Choroid plexus epithelial cell (primary cell): ENCODE measurements at places on chromosomes 1 and 21.

DNA sequence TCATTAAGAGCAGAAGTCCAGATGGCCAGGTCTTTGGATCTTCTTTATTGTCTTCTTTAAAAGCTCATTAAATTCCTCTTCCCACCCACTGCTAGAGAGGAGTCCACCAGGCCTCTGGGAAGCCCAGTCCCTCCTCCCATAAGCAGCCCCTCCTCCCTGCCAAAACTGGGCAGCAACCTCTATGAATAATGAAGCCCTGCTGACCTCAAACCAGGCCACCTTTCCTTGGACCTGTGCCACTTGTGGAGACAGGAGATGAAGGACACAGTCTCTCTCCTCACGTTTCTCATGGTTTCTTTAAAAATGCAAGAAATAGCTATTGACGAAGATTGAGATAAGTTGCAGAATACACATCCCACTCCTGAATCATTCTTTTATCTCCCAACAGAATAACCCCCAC is 112.8 kb downstream of the EDEM3 start:
- no peak for DNase-seq

GRCh38 chr1:10909697-10910680 is 102.5 kb upstream of the TARDBP start:
- DNase-seq, result peak; percentile 14

- DNase-seq, result no peak
Measured at GRCh38 chr1:237180256-237180655, 138.3 kb downstream of the RYR2 start.

DNA sequence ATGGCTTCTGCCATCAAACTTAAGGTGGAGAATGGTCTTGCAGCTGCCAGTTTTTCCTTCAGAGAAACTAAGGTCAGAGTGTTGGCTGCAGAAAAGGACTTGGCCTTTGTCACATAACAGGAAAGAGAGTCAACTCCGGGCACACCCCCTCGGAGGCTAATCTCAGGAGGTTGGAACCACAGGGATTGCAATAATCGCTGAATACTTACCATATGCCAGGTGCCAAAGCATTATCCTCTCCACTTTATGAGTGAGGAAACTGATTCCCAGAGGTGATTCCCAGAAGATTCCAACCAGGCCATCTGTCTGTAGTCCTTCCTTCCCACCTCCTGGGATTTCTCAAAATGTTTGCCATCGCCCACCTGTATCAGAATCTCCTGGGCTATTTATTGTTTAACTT is 54.0 kb downstream of the LACTBL1 start:
- DNase-seq, result no peak

GRCh38 chr1:183842795-183843144 is 37.9 kb downstream of the RGL1 start:
- no peak for DNase-seq

- DNase-seq, result no peak
Measured at GRCh38 chr1:184745110-184745509, 9.5 kb downstream of the EDEM3 start.

DNA sequence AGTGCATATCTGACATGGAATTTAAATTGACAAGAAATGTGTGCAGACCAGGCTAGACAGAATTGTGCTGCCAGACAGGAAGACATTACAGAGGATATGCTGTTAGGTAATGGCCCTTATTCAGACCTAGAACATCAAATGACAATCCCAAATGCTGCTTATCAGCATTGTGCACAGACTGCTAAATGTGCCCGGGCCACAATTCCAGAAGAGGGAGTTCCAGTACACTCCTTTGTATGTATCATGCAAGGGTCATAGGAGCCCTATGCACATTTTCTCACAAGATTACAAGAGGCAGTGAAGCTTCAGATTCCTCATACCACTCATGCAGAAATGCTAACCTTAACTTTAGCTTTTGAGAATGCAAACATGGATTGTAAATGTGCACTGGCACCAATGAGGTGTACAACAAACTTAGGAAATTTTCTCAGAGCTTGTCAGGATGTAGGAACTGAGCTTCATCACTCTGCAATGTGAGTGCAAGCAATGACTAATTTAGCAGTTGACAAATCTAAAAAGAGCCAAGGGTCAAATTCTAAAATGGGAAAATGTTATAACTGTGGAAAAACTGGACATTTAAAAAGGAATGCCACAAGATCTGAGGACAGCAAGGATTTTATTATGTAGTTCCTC is 273.5 kb downstream of the COL11A1 start:
- no peak for DNase-seq

DNA sequence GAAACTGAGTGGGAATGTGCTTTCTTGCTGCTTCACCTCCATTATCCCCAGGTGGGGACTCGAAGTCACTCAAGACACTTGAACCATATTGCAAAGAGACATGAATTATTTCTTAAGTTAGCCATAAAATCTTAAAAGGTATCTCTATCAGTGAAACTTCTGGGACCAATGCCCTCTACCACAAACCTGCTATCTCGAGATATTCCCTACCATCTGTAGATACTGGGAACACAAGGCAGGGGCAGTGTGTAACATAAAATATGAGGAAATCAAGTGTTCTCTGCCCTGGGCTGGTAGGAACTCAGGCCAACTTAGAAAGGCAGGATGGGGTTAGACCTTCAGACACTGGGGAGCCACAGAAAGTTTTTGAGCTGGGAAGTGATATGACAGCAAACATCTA is 1.3 kb upstream of the CD58 start:
- no peak for DNase-seq

GRCh38 chr1:211637066-211637465 is 38.4 kb downstream of the NEK2 start:
- DNase-seq, result no peak

- no peak for DNase-seq
Measured at GRCh38 chr21:27260728-27261127, 293.8 kb upstream of the ADAMTS5 start.

DNA sequence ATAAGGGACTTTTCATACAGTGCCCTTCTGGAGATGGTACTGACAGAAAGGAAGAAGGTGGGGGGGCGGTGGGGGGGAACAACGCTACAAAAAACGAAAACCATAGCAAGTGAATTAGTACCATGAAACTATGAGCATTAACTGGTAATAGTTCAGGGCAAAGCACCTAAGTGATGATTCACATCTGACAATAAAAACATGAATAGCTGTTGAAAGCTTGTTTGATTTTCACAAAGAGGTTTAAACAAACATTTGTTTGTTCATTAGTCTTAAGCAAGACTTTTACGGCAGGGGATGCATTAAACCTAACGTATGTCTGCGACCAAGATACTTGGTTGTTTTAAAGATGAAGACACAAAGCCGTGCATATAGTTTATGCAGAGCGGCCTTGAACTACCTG is 177.5 kb downstream of the LMO4 start:
- no peak for DNase-seq

GRCh38 chr1:4709641-4710040 is 55.2 kb downstream of the AJAP1 start:
- DNase-seq, result no peak

DNA sequence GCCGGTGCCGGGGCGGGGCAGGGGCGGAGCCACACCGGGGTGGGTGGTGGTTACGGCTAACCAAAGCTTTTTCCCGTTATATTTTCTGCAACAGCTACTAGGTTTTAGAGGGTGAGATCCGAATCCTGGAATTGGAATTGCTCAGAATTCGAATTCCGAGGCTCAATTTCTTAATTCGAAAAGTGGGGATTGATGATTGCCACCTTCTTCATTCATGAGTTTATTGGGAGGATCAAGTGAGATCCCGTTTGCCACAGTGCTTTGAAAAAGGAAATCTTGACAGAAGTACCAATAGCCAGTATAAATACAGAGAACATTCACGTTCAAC is 207 bp upstream of the SVBP start:
- DNase-seq, result no peak

DNA sequence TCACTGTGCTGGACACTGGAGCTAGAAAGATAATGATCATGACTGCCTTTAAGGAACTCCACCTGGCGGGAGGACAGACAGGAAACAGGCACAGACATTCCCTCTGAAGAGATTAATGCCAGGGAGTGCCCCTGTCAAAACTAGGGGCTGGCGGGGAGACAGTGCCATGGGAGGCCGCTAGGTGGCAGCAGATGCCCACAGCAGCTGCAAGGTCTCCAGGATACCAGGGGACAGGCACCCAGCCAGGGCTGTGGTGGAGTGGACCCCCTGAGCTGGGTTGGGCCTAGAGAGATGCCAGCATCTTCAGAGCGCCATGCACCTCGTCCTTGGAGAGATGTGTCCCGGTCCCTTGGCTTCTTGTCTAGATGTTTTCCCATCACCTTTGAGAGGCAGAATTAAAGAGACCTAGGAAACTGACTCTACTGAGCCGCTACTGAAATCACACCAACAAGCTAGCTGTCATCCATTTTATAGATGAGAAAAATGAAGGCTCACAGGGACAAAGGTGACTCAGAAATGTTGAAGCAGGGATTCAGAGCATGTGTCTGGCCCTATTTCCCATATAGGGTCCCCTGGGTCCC is 3.6 kb downstream of the REN start:
- peak; percentile 71 for DNase-seq

DNA sequence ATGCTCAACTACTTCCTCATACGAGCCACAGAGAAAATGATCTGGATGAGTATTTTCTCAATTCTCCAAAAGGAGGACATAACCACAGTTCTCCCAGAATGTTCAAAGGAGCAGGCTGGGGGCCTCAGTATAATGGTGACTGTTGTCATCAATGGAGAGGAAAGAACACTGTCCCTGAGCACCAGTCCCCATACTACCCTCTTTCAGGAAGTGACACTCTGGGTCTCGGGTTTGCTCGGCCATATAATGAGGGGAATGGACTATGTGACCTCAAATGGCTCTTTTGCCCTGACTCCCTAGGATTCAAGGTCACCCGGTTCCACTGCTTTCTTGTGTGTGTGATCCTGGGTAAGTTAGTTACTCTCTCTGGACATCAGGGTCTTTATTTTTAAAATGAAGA is 22.8 kb downstream of the SLC9A1 start:
- no peak for DNase-seq

DNA sequence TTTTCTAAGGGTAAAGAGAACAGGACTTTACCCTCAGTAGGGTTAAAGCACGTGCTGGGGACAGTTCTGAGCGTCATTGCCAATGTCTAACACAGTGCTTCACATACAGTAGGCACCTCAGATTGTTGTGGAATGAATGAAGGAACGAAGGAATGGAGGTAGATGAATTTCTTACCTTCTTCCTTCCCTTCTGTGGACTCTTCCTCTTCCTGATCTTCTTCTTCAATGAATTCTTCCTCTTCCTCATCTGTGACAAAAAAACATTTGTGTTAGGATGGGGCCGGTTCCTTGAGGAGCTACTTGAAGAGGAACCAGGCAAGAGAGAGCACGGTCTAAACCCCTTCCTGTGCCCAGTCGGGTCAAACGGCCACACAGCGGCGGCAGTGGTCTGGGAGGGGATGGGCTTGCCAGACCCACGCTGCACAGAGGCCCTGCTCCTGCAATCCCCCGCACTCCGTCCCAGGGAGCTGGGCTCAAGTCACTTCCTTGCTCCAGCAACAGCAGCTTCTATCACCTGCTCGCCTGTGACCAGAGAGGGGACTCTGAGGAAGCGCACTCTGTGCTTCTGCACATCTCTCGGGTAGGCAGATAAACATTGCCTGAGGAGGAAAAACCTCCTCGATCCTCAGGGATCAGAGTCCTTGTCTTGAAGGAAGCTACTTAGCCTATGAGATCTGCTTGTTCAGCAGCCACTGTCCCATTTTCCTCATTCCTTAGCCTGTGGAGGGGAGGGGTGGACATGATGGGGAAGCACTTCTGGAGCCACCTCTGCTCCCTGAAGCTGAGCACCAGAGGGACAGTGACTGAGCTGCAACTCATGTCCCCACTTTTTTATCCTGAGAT is 8.0 kb upstream of the SLC30A2 start:
- no peak for DNase-seq

DNA sequence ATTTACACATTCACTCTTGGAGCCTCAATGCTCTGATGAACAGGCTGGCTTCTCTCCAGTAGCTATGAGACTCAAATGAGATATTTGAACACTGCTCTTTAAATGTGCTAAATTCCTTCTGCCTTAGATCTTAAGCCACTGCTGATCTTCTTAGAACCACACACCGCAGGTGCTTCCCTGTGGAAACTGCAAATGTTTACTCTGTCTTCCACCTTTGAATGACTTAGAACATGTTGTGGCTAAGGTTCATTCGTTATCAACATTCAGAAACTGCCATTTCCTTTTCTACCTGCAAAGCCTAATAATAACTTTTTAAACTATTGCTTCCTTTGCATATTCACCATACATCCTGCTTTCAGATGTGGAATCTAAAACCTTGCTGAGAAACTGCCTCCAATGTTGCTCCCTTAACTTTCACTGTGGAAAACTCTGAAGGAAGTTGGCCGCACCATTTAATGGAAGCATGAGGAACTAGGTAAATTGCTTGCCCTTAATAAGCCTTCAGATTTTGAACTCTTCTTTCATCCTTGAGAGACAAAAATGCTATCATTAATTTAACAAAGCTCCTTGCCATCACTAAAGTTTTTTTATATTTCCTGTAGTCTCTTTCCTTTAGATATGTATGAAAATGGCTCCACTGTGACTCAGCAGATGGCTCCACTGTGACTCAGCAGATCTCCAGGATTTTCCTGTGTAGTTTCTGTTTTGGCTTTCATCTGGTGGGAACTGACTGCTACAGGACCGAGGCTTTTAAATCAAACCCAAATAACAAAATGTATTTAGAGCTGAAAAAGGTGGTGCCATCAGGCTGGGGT is 143.8 kb downstream of the TNFSF18 start:
- peak; percentile 95 for DNase-seq

- DNase-seq, result peak; percentile 80
Measured at GRCh38 chr1:155859881-155860871, 809 bp downstream of the SYT11 start.

DNA sequence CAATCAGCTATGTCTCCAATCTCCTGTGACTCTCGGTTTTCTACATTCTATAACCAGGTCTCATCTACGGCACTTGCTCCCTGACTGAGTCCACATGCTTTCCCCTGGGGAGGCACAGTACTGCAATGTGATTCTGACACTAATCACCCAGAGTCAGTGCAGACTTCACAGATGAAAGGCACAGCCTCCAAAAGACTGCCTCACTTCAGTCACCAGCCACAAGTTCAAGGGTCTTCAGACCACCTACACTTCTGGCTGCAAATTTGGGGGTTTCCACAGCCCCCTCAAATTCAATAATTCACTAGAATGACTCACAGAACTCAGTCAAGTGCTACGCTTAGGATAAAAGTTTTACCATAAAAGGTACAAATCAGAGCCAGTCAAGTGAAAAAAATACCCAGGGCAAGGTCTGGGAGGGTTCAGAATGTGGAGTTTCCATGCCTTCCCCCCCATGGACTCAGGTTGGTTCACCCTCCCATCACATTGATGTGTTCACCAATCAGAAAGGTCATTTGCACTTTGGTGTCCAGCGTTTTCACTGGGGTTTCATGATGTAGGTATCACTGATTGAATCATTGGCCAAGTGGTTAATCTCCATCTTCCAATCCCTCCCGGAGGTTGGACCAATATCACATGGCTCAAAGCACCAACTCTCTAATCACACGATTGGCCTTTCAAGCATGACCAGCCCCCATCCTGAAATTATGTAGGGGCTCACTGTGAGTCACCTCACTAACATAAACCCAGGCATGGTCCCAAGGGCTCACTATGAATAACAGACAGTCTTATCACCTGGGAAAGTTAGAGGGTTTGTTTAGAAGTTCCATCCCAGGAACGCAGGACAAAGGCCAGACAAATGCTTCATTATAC is 182.9 kb upstream of the CAMK1G start:
- DNase-seq, result no peak
